CD4-positive, alpha-beta T cell (primary cell): ENCODE measurements at places on chromosomes 4 and X.

DNA sequence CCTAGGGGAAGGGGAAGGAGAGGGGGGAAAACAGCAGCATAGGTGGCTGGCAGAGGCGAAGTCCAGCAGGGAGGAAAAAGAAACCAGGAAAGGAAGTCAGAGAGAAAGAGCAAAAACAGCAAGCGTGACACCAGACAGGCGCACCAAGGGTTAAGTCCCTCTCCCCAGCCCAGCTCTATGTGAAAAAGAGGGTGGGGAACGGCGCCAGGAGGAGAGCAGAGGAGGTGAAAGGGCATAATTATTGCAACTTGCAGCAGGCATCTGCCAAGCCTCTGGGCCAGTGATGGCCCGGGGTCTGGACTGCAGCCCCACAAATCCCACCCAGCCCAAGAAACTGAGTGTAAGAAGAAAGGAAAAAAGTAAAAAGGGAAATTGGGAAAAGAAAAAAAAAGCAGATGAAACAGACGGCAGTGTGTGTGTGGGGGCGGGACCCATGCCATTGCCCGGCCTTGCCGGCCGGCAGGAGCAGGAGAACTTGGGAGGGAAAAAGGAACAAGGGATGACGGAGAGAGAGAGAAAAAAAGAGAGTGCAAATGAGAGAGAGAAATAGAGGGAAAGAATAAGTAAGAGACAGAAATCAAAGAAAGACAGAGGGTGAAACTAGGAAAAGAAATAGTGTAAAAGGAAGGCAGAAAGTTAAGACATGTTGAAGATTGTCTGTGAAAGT is 14.1 kb upstream of the RHOXF2 start:
- no peaks in the 10 kb centered on the region for H3K27me3 ChIP-seq

- no peak overlapping the region for H3K27ac ChIP-seq
- no peaks in the 10 kb centered on the region for H3K36me3 ChIP-seq
- no peaks in the 10 kb centered on the region for H3K27me3 ChIP-seq
- H3K4me1 ChIP-seq = peaks cover 10% of the 10 kb centered on the region
- no peak for DNase-seq
- no peak overlapping the region for H3K4me3 ChIP-seq
Measured at GRCh38 chr4:158767451-158767850, 1.4 kb upstream of the FNIP2 start.

DNA sequence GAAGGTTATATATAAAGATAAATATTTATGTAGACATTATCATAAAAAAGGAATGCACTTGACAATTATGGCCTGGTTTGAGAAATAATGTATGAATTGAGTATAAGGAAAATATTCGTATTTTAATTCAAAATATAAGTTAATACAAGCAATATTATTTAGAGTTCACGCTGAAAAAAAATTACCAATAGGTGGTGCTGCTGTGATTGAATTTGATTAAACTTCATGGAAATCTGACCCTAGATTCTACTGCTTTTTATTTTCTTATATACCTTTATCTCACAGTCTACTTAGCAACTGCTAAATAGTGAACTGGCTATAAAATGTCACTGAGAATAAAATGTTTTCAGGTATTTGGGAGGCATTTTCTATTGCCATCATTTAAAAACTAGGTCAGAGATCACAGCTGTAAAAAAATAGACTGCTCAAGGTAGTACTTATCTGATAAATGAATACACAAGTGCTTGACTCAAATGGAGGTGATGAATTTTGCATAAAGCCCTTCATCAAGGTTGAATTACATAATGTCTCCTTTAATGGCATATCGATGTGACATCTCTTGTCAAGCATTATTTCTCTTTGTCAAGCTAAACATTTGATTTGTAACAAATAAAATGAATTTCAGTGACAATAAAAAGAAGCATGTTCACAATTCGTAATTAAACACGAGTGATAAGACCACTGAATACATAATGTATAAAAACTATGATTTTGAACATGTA is 1638.8 kb upstream of the PCDH7 start:
- H3K27me3 ChIP-seq = no peaks in the 10 kb centered on the region
- DNase-seq = no peak
- H3K4me1 ChIP-seq = no peaks in the 10 kb centered on the region
- no peaks in the 10 kb centered on the region for H3K36me3 ChIP-seq

DNA sequence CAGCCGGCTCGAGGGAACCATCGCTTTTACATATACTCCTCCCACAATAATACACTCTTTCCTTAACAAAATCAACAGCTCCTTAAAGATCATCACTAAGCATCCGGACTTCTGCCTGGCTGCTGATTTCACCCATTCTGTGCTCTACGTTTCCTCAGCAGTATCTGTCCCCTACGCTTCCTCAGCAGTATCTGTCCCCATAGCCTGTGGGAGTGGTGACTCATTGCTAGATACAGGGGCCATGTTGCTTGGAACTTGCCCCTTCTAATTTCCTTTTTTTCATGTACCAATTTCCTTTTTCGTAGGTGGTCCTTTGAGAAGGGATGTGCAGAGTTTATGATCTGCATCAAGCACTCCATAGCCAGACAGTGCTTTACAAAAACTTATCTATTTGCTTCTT is 18.6 kb downstream of the MAP3K15 start:
- H3K4me1 ChIP-seq = no peaks in the 10 kb centered on the region
- DNase-seq = no peak
- H3K36me3 ChIP-seq = no peaks in the 10 kb centered on the region
- H3K27ac ChIP-seq = no peak overlapping the region
- no peaks in the 10 kb centered on the region for H3K27me3 ChIP-seq
- no peak overlapping the region for H3K4me3 ChIP-seq

DNA sequence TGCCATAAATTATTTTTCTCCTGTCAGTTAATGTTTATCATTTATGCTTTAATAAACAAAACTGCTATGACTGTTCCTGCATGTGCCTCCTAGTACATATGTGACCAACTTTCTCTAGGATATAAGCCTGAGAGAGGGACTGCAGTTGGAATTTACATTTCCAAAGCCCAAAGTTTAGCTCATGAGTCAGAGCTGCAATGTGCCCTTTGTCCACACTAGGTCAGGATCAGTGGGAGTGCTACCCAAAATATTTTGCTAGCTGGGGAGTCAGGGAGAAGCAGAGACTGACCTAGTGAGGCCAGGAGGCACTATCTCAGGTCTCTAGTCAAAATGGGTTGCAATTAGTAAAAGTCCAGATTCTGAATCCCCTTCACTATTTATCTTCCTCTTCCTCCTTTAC is 92.7 kb downstream of the AR start:
- no peak for DNase-seq
- H3K4me1 ChIP-seq = no peaks in the 10 kb centered on the region
- no peaks in the 10 kb centered on the region for H3K36me3 ChIP-seq
- H3K4me3 ChIP-seq = no peak overlapping the region
- H3K27ac ChIP-seq = no peak overlapping the region

DNA sequence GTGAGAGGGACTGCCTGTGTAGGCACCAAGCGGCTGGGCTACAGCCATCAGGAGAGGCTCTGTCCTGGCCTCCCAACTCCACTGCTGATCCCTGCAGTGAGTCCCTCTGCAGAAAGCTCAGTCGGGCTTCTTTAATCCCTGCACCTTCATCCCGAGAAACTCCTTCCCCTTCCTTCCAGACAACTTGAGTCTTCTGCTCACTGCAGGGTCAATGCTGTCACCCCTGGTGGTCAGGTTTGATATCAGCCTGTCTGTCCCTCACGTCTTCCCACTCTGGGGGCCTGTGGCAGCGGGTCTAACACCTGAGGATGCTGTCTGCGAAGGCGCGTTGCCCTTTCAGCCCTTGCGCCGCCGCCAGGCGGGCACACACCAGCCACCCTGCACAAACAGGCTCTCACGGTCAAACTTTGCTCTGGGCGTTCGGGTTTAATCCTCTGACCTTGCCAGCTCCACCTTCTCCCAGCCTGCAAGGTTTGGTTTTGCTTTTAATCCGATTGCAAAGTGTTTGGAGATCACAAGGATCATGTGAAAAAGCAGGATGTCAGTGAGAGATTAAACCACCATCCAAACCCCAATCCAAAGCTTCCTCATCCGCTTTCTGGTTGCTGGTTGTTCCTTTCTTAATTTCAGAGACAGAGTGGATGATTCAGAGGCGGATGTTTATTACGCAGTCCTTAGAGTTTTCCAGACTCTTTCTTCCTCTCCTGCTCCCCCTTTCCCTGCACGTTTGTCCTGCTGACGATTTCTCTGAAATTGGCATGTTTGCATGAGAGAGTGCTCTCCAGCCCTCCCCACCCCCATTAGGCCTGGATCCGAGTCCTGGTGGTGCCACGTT is 74.8 kb upstream of the SLC34A2 start:
- no peaks in the 10 kb centered on the region for H3K36me3 ChIP-seq
- no peaks in the 10 kb centered on the region for H3K4me1 ChIP-seq
- H3K4me3 ChIP-seq = no peak overlapping the region
- no peak overlapping the region for H3K27ac ChIP-seq

DNA sequence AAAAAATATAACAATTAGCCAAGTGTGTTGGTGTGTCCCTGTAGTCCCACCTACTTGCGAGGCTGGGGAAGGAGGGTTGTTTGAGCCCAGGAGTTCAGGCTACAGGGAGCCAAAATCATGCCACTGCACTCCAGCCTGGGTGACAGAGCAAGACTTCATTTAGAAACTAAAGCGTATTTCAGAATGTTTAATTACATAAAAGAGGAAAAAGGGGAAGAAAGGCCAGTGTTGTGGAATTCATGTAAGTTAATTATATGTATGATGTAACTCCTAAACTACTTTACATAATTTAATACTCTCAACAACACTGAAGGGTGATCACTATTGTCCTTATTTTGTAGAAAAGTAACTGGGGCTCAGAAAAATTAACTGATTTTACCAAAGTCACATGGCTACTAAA is 67.2 kb upstream of the HOPX start:
- no peaks in the 10 kb centered on the region for H3K36me3 ChIP-seq
- H3K4me1 ChIP-seq = no peaks in the 10 kb centered on the region
- no peaks in the 10 kb centered on the region for H3K27me3 ChIP-seq

- H3K36me3 ChIP-seq = no peaks in the 10 kb centered on the region
- no peak for DNase-seq
- H3K27me3 ChIP-seq = no peaks in the 10 kb centered on the region
- H3K27ac ChIP-seq = no peak overlapping the region
- H3K4me1 ChIP-seq = no peaks in the 10 kb centered on the region
Measured at GRCh38 chr4:136078976-136079375, 1453.3 kb downstream of the PCDH18 start.

GRCh38 chrX:56788717-56789122 is 59.7 kb downstream of the NBDY start:
- no peak overlapping the region for H3K27ac ChIP-seq
- DNase-seq = no peak
- no peak overlapping the region for H3K4me3 ChIP-seq
- no peaks in the 10 kb centered on the region for H3K36me3 ChIP-seq
- H3K4me1 ChIP-seq = peaks cover 14% of the 10 kb centered on the region

GRCh38 chrX:104098919-104099318 is 13.4 kb upstream of the ZCCHC18 start:
- H3K27me3 ChIP-seq = no peaks in the 10 kb centered on the region
- peak; percentile 4 for DNase-seq
- H3K36me3 ChIP-seq = no peaks in the 10 kb centered on the region
- H3K27ac ChIP-seq = no peak overlapping the region

DNA sequence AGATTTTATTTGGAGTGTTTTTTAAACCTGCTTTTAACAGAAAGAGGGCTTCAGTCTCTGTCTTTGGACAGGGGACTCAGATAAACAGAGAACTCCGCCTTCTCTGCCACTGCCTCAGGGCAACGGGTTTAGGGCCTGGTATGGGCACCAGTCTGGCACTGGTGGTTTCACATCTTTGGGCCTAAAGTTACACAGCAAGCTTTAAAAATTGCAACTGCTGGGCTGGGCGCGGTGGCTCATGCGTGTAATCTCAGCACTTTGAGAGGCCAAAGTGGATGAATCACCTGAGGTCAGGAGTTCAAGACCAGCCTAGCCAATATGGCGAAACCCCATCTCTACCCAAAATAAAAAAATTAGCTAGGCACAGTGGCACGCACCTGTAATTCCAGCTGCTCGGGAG is 10.3 kb upstream of the NAT8L start:
- no peaks in the 10 kb centered on the region for H3K36me3 ChIP-seq
- H3K4me1 ChIP-seq = peaks cover 4% of the 10 kb centered on the region
- no peak overlapping the region for H3K27ac ChIP-seq
- no peak overlapping the region for H3K4me3 ChIP-seq

GRCh38 chr4:165714650-165715049 is 158.4 kb upstream of the TLL1 start:
- no peaks in the 10 kb centered on the region for H3K27me3 ChIP-seq
- H3K4me1 ChIP-seq = no peaks in the 10 kb centered on the region
- no peak overlapping the region for H3K27ac ChIP-seq
- no peak overlapping the region for H3K4me3 ChIP-seq
